ENCODE measurements at places on chromosomes 7 and 10.

- DNase-seq, result no peak
Measured at GRCh38 chr7:121371883-121372282, 24.2 kb downstream of the FAM3C start.

GRCh38 chr10:59302381-59302780 is 60.0 kb downstream of the FAM13C start:
- DNase-seq, result no peak

- DNase-seq, result no peak
Measured at GRCh38 chr10:71771204-71771603, 2.1 kb downstream of the VSIR start.

GRCh38 chr10:88115407-88115806 is 252.0 kb downstream of the PTEN start:
- DNase-seq, result no peak

- no peak for DNase-seq
Measured at GRCh38 chr7:151116603-151117440, 30.5 kb downstream of the AGAP3 start.

DNA sequence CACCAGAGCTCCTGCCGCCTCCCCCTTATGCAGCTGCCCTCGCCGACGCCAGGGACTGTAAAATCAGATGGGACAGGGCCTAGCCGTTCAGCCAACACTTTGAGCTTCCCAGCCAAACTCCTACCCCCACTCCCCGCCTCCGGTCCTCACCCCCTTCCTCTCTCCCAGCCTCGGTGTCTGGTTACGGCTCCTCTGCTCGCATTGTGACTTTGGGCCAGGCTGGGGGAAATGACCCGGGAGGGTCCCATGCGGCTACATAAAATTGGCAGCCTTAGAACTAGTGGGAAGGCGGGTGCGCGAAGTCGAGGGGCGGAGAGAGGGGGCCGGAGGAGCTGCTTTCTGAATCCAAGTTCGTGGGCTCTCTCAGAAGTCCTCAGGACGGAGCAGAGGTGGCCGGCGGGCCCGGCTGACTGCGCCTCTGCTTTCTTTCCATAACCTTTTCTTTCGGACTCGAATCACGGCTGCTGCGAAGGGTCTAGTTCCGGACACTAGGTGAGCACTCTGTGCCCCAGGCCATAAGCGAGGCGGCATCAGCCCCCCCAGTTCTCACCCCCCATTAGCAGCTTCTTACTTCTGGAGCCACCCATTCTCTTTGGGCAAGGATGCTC is at the start of gene KAZALD1:
KAZALD1 (plus strand) TSS at position 366 of the 608 bp plus-strand sequence. CDS start 604 bp downstream, outside the sequence.
- DNase-seq, result no peak

DNA sequence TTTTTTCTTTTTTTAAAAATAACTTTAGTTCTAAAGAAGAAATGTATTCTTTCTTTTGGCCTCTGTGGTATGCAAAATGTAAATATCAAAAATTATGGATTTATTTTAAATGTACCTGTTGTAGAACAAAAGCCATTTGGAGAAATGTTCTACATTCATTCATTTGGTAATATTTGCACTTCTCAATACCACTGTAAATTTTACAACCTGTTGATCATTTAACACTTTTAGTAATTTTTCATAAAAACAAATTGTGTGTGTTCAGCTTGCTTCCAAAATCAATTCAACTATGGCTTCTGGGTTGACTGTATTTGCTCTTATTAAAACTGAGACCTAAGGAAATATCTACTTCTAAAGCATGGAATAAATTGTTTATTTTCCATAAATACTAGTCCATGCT is 2.3 kb upstream of the IGF2BP3 start:
- no peak for DNase-seq

DNA sequence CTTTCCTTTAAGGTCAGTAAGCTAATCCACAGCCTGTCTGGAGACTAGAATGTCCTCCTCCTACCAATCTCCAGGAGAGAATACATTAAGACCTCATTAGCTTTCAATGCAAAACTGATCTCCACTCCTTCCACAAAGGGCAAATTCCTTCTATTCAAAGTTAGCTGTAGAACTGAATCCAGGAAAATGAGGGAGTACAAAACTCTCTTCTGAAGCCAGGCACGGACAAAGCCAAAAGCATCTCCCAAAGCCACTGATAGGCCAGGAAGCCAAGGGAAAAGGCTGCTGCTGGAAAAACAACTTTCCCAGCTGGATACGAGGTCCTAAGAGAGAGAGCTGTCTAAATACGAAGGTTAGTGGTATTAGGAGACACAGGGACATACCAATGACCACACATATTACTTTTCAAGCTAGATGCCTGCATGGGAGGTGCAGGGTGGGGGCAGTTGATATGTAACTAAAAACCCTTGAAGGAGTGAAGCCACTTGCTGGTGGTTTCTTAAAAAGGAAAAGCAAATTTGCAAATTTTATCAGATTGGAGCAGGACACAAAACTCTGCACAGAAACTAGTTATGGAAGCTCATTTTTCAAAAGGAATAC is 43.6 kb downstream of the MKX start:
- DNase-seq, result no peak

DNA sequence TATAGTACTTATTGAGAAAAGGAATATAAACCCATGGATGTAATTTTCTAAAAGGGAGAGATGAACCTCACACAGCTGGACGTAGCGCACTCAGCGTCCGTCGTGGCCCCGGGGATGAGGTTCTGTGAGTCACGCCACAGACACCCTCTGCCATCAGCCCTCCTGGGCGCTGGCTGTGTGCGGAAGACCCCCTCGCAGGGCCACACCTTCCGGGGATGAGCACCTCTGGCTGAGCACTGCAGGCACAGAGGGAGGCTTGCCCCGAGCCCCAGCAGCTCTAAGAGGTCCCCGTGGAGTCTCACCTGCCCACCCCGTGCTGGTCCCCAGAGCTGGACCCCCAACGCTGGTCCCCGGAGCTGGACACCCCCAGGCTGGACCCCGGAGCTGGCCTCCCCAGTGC is 215.8 kb downstream of the PTPRN2 start:
- no peak for DNase-seq

GRCh38 chr7:35792472-35792871 is 8.4 kb upstream of the SEPTIN7 start:
- no peak for DNase-seq

- DNase-seq, result no peak
Measured at GRCh38 chr7:40714363-40715052, 579.7 kb downstream of the SUGCT start.

DNA sequence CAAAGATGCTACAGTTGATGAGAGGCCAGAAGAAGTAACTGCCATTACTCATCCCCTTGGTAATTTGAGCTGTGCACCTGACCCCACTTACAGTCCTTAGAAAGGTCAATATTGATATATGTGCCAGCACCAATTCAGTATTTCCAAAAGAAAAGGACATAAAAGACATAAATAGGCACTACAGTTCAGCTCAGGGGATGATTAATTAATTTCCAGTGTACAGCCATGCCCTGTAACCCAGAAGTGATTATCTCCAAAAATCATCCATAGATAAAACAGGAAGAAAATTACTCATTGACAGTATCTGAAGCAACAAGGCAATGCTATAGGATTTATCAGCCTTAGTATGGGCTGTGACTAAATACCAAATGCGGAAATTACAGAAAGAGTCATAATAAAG is 82.4 kb downstream of the PHYHIPL start:
- DNase-seq, result no peak

- no peak for DNase-seq
Measured at GRCh38 chr7:74094224-74095101, 10.9 kb downstream of the LIMK1 start.

DNA sequence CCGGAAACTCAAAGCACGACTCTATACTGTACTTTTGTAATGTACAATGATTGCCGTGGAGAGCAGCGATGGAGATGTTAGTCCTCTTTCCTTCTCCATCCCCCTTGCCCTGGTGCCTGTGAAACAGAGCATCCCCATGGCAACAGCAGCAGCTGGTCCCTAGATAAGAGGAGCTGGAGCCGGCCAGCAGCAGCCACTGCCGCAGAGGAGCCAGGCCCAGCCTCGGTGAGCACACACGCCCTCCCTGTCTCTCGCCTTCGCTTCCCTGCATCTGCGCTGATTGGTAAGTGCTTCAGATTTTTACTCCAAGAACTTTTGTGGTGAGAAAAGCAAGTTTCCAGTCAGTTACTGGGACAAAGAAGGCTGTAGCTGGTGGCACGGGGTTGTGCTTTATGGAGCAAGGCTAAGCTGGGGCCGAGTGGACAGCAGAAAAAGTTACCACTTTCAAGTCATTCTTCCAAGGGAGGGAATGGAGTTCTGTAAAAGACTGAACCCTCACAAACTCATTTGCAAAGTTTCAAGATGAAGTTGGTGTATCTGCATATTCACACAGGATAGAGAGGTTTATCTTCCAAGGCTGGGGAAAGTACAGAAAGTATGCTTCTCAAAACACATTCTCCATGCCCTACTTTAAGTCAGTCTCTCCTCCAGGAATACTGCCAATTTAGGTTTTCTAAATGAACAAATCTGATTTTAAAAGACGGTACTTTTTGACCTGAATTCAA is at the start of gene PPP1R17:
PPP1R17 (plus strand) TSS at position 192 of the 725 bp plus-strand sequence. CDS start 5,227 bp downstream, outside the sequence.
- DNase-seq, result no peak

DNA sequence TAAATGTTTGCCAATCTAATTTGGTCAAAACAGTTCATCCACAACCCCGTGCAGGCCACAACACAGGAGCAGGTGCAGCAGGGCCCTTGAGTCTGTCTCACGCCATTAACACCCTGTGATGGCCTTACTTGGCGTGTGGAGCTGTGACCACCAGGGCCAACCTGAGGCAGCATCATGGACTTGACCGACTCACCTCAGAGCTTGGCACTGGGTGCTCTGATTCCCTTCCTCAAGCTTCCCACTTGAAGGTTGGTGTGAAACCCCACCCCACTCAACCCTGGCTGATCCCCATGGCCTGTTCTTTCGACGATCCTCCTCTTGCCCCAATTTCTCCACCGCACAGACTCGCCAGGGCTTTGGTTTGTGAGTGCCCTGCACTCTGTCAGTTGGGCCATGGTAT is 623.1 kb downstream of the PTPRN2 start:
- DNase-seq, result no peak

GRCh38 chr10:68083953-68084352 is 8.9 kb upstream of the HERC4 start:
- no peak for DNase-seq

DNA sequence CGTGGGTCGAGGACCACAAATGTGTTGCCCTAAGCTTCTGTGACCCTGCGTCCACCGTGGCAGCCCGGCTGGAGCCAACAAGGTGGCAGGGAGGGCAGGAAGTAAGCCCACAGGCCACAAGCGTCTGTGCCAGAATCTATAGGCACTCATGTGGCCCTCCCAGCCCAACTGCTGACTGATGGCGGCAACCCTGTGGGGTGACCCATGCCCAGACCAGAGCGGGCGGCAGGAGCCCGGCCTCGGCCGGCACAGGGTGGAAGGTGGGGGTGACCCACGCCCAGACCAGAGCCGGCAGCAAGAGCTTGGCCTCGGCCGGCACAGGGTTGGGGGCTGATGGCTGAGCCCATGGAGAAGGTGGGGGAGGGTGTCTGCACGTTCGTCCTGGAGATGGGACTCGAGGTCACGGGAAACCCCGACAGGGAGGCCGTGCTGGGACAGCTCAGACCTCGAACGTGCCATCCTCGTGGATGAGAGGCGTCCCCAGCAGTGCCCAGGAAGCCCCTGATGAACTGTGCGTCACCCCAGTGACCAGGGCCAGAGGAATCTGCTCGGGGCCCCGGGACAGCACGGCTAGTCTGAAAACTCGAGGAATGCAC is 181.0 kb downstream of the ELFN1 start:
- peak; percentile 30 for DNase-seq

GRCh38 chr7:25968205-25968993 is 183.6 kb upstream of the NFE2L3 start:
- no peak for DNase-seq

DNA sequence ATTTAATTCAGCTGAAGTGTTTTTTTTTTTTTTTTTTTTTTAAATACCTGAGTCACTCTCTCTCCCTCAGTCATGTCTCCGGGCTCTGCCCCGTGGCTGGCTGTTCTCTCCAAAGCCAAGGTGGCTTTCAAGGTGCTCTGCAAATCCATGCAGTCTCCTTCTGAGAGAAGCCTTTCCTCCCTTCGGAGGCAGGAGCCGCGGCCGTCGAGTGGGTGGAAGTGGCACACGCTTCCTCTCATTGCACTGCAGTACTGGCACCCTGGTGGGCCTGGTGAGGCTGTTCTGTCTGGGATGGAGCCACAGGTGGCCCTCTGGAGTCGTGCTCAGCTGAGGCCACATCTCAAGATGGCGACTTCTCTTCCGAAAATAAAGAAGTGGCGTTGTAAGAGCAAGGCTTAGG is 221.8 kb downstream of the GLRX3 start:
- DNase-seq, result no peak

DNA sequence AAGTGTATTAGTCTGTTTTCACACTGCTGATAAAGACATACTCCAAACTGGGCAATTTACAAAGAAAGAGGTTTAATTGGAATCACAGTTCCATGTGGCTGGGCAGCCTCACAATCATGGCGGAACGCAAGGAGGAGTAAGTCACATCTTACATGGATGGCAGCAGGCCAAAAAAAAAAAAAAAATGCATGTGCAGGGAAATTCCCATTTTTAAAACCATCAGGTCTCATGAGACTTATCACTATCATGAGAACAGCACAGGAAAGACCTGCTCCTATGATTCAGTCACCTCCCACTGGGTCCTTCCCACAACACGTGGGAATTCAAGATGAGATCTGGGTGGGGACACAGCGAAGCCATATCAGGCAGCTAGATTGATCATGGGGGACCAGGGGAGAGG is 136.8 kb downstream of the EXOC4 start:
- no peak for DNase-seq

GRCh38 chr10:114615600-114616007 is 42.5 kb downstream of the ABLIM1 start:
- DNase-seq, result no peak

Data from left lung (tissue), 14 donors.